ENCODE measurements at places on chromosomes 2 and 18.

GRCh38 chr18:29726646-29727045 lies 1315.9 kb downstream of the DSC3 start:
- no peak for DNase-seq

DNA sequence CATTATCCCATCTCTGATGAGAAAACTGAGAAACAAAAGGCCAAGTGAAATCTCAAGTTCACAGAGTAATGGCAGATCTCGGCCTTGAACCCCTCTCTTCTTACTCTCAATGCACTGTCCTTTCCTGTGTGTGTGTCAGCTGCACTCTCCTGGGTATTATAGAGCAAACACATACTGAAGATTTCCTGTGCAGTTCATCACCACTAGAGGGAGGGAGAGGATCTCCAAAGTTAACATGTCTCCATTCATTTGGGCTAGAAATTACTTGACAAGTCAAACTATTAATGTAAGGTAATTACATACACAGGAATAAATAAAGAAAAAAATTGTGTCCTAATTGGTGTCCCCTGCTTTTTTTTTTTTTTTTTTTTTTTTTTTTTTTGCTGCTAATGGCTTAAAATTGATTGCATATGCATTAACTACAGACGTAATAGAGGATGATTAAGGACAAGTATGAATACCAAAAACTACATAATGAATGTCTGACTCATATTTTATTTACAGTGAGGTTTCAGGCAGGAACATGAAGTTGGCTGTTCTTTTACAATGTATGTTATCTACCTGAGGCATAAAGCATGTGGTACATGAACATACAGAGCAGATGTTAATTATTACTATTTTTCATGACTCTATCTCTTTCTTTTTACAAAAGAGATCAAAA lies 269.2 kb downstream of the NYAP2 start:
- no peak for DNase-seq

DNA sequence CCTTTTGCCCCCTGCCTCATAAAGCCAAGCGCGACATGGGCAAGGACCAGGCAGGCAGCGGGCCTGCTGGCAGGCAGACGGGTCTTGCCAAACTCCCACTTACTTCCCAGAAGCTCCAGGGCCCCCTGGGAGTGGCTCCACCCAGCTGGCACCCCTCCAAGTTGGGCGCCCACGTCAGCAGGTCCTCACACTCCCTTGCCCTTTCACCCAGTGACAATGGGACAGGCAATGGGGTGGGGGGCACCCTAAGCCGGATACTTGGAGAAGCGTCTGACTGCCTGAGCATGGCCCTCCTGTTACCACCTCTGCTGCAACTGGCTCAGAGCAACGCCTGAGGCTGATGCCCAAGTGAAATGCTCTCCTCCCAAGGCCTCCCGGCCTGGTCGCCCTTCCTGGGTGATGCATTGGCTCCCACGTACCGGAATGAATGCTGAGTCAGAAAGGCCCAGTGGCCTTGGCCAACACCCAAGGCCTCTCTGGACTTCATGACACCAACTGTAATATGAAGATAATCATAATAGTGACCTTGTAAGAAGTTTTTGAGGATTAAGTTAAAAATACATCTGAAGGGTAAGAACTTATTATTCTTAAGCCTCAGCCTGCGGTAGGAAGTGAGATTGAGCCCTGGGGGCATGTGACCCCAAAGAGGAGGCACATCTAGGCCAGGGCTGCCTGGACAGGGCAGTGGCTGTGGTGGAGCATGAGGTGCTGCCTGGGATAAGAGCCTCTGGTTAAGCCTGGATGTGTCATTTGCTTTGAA lies 31.6 kb downstream of the KCNK3 start:
- no peak for DNase-seq

DNA sequence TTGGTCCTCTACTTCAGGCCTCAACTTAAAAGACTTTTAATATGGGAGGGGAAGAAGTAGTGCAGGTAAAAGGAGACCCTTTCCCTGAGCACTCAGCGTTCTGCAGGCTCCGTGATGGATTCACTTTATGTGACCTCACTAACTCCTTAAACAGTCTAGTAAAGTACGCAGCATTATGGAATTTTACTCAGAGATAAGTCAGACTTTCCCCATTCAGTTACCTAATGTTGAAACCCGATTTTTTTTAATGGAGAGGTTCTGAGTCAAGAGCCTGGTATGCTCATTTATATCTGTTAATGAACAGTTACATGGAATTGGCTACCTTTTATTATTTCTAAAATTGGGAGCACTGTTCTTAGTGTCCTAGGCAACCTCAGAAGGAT lies 34.1 kb downstream of the RASGRP3 start:
- no peak for DNase-seq

GRCh38 chr2:164456619-164457018 lies 164.7 kb downstream of the GRB14 start:
- no peak for DNase-seq

DNA sequence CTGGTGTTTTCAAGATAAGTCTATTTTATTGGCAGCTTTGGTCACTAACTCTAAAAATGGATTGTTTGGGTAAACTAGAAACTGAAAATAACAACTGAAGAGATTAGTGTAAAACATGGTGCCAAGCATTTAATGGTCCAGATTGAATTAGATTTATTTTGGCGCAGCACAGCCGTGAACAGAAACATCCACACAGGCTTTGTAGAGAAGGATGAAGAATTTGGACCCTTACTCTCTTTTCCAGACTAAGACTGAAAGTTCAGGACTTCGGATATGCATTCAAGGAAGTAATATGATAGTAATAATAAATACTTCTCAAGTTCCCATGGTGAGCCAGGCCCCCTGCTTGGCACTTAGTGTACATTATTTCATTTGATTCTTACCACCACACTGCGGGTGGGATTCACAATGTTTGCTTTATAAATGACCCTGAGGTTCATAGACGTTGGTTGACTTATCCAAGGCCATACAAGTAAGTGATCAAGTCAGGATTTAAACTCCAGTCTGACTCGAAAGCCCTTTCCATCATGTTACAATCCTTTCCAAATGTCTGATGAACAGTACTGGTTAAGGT lies 54.2 kb upstream of the ITGB6 start:
- no peak for DNase-seq

DNA sequence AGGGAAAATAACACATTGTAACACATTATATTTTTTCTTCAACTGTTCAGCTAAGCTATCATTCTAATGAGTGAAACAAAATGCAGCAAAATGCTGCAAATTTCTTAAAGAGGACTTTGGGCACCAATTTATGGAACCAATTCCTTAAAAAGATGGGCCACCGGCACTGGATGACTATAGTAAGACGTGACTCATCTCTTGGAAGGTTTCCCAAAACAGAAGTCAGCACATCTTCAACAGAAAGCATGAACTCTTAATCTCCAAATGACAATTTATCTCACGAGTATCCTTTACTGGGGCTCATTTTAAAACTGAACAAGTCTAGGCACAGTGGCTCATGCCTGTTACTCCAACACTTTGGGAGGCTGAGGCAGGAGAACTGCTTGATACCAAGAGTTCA lies 213.4 kb downstream of the CDH20 start:
- no peak for DNase-seq

- DNase-seq: no peak
These were observed 78.9 kb downstream of the LIPG start for GRCh38 chr18:49640741-49641140.

DNA sequence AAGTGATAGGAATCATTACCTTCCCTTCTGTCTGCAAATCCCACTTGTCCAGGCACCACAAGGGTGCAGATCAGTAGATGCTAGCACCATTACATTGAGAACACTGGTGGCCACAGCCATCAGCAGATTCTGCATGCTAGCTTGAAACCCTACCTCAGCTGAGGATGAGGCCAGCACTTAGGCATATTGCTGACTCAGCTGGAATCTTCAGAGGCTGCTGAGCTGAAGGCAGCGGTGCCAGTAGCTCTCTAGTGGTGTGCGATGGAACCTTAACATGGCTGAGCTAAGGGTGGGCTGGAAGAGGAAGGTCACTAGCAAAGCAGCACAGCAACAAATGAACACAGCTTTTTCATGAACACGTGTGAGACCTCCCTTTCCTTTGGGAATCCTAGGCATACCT lies 19.0 kb upstream of the CPO start:
- DNase-seq: no peak

- DNase-seq: no peak
These were observed 79.5 kb downstream of the LOXHD1 start for GRCh38 chr18:46577546-46577945.

DNA sequence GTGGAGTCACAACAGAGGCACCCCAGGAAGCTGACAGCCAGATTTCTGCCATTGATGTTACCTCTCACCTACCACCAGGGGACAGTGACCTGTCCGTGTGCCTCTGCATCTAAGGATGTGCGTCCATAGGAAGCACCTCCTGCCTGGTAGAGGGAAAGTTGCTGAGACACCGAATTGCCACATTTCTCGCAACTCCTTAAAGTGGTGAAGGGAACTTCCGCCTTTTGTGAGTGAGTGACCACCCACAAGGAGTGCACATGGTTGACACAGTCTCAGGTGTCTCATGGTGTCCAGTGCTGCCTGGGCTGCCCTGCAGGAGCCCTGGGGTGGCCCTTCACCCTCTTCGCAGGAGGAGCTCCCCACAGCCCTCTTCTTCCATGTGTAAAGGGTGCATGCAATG lies 201.8 kb downstream of the GBX2 start:
- DNase-seq: no peak

DNA sequence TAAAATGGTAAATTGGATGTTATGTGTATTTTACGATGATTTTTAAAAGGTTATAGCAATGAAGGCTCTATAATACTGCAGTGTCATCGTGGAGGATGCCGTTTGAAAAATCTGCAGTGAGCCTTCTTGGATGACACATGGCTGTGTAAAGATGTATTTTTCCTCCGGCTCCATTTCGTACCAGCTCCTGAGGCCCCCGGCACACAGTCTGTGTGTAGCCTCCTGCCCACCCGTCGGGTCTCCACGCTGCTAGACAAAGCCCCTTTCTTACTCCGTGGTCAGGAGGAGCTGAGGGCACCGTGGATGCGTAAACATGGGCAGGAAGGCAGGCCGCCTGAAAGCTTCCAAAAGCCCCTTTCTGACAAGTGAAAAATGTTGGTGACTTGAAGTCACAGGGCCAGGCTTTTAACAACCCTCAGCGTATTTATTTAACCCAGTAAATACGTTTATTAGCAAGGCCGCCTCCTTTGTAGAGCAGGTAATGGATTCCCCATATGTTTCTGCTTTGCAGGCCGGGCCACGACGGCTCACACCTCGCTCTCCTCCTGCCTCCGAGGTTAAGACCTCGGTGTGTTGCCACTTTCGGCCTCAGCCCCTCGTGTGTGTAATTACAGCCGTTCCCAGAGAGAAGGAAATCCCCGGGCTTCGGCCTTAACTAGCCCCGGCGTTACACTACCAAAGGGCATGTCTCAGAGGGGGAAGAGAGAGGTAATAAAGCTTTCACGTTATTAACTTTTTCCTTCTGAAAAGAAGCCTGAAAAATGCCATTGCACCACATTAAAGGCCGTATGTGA lies 72.8 kb downstream of the DDX1 start:
- no peak for DNase-seq

GRCh38 chr2:224328798-224329197 lies 73.1 kb downstream of the FAM124B start:
- no peak for DNase-seq

- DNase-seq: no peak
These were observed 900.3 kb downstream of the BCL11A start for GRCh38 chr2:59653164-59653563.

DNA sequence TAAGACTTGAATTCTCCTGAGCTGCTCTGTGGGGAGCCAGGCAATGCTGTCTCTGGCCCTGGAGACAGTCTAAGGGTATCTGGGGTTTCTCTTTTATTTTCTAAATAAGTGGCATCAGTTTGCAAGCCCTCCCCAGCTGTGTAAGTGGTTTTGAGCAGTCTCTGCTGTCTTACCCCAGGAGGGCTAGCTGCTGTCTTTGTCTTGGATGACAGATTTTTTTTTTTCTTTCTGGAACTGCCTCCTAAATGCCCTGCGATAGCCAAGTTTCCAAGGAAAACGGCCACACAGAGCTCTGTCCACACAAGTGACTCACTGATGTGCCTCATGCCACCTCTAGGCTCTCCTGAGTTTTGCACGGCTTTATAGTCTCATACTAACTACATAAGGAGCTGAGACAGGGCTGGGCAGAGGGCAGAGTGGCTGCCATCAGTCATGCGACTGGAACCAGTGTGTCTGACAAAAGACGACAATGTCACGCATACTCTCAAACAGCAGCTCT lies 37.2 kb upstream of the THOC1 start:
- no peak for DNase-seq

DNA sequence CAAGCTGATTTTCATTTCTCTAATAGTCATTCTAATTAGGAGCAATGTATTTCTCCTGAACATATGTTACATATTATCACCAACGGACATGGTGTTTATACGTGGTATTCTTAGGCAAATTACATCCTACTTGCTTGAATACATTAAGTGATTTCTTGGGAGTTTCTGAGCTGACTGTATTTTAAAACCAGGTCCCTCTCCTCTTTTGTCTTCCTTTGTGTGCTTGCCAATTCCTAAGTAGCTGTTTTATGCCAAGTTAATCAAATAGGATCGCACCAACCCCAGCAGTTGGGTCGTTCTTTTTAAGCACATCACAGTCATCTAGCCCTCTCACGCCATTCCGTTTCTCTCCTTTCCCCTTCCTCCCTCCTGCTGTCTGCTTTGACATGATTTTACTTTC lies 75.4 kb upstream of the MAP2 start:
- DNase-seq: no peak

- no peak for DNase-seq
These were observed 205.8 kb downstream of the INSIG2 start for GRCh38 chr2:118294063-118294462.

- no peak for DNase-seq
These were observed 81.1 kb downstream of the ACVR2A start for GRCh38 chr2:147925886-147926285.

- DNase-seq: no peak
These were observed 78.6 kb downstream of the BARD1 start for GRCh38 chr2:214730800-214731407.

DNA sequence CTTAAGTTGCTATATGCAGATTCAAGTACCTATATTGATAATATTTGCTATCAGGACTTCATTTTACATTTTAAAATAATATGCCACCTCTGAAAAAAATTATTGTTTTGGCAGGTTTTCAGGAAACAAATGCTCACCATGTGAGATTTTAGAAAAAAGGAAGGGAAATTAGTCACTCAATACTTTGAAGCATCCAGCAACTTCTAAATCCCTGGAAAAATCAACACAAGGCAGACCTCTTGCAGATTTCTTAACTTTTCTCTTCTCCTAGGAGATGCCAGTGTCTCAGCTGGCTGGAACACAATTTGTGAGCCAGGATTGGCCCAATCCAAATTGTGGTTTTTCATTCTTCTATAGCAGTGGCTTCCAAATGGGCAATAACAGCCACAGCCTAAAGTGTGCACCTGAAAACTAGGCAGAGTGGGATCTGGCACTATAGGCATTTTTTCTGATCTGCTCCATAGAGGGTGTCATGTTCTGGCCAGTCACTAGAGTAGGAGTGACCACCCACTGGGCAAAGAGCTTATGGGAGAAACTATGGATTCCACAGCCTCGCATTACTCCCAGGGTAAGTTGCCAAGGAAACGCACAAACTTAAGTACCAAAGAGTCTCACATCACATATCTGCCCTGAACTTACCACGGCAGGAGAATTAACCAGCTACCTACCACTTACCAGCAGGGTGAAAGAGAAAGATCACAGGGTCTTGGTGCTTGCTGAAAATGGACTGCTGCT lies 28.1 kb upstream of the THOC1 start:
- DNase-seq: no peak

- DNase-seq: no peak
These were observed 165.3 kb downstream of the NEDD4L start for GRCh38 chr18:58209326-58209725.
